ENCODE measurements at places on chromosomes 7 and 10. TPM values are rescaled to one million over a fixed set of nuclear protein-coding genes. Genes with fewer than 3 reads are reported as not detected.

DNA sequence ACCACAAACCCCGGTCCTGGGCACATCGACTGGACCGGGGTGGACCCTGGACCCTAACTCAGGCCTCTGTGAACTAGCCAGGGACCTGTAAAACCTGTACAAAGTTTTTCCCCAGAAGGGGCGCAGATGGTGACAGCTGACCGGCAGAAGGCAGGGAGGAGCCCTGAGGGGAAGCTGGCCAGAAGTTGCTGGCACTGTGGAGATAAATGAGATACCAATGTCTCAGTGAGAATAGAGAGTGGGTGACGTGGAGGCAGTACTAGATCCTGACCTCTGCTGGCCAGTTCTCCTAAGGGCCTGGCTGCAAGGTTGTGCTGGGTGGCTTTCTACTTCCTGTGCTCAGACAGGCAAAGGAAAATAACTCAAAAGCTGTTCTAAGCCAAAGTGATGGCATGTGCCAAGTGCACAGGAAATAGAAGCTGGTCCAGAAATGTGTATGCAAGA lies 10.6 kb upstream of the TSPAN14 start:
- no peak for DNase-seq

- DNase-seq, result no peak
Measured at GRCh38 chr7:45196374-45196773, 38.8 kb downstream of the RAMP3 start.

DNA sequence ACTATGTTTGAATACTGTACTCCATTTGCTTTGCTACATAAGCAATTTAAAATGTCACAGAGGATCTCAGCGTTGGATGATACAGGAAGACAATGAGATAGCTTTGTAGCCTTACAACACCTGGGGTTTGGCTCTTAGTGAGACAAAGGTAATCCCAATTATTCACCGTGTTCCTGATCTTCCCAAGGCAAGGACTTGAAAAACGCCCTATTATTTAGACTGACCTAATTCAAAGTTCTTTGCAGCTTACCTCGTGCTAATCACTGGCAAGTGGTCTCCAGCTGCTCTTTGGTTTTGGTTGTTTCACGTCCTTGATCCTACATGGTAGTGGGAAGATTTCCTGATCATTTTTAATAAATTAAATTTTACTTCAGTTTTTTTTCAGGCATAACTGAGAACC lies 23.0 kb upstream of the C7orf33 start:
- DNase-seq, result no peak

DNA sequence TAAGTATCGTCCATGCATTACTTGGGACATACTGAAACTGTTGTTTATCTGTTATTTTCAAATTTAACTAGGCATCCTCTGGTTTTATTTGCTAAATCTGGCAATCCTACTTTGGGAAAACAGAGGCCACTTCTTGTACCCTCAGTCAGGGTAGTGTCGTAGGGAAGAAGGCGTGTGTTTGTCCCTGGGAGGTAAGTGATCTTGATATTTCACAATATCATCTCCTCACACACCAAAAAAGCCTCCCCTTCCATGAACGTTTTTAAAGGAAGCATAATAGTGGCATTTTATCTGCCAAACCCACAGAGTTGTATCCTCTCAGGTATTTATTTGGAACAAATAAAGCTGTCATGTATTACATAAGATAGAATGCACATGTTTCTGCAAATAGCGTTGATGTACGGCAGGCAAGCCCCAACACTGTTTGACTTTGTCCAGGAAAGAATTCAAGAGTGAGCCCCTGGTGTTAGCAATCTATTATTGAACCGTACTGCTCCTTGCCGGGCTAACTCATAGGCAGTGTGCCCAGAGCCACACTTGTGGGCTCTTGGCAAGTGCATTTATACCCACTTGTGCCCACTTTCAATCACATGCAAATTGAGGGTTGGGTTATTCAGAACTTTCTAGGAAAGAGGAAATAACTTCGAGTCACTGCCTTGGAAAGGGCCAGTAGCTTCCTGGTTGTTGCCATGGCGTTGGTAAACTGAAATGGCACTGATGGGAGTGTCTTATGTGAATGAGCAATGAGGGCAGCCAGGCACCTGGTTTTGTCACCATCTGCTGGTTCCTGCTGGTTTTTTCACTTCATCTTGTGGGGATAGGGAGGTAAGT lies 266.0 kb downstream of the USP6NL start:
- no peak for DNase-seq

DNA sequence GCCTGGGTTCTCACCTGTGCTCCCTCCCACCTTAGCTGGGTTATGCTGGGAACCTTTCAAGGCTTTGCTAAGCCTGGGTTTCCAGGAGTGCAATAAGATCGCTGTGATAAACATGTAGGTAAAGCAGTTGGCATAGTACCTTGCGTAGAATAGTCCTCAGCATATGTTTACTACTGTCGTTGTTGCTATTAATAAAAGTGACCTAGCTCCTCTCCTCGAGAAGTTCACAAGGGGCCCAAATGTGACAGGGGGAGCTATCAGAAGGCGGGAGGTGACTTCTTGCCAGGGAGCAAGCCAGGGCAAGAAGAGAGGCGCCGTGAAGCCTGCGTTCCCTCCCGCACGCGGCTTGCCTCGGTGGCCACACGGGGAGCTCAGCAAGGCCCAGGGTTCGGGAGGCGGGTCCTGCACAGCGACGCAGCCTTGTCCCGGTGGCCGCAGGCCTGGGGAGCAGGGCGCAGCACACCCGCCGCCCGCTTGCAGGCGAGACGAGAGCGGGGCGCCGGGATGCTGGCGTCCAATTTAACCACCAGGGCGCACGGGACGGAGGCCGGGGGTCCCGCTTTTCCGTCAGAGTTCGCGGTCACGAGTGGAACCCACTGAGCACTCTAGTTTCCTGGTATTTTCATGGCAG lies 106.2 kb downstream of the SNX10 start:
- peak; percentile 79 for DNase-seq

- no peak for DNase-seq
Measured at GRCh38 chr7:98990356-98990755, 112.0 kb downstream of the TRRAP start.

DNA sequence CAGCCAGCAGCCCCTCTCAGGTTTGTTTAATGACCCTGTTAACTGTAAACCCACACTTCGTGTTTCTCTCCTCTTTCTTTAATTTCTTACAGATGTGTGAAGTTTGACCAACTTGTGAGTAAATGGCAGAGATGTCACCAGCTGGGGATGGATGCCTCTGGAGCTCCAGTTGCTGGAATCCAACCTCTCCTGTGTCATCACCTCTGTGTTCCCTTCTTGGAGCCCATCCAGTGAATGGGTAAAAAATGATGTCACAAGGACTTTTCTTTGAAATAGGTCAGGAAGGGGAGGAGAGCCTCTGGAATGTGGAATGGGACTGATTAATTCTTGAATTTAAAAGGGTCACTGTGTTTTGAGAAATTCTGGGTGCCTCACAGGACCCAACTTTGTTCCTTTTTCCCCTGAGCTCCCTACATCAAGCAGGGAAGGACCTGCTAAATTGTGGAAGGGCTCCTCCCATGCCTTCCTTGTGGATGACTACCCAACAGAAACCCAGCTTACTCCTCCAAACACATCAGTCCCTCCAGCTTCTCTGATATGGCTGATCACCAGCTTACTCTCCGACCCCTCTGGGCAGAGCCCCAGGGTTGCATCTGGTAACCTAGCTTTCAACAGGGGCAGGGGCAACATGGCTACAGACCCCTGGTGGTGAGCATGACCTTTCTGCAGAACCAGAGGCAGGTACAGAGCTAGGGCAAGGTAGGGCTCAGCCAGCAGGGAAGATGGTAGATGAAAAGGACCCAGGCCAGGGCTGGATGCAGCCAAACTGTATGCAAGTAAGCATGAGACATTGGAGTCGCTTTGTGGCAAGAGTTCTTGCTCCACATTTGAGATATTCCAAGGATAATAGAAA lies 67.5 kb downstream of the STRA8 start:
- DNase-seq, result no peak

DNA sequence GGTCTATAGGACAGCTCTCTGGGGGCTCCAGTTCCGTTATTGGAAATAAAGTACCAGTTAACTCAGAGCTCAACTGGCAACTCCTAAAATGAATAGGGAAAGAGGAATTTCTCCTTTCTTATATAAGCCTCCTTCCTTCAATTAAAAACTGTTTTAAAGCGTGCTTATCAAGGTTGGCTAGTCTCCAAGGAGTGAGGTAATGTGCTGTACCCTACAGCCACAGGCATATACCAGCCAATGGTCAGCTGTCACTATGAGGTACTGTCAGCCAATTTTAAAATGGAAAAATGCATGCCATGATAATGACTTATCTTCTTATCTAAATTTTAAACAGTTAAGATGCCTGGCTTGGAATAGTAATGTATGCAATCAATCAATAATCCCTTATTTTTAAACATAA lies 76.2 kb downstream of the PLCE1 start:
- no peak for DNase-seq

GRCh38 chr10:93579089-93579488 lies 12.6 kb downstream of the FFAR4 start:
- no peak for DNase-seq

DNA sequence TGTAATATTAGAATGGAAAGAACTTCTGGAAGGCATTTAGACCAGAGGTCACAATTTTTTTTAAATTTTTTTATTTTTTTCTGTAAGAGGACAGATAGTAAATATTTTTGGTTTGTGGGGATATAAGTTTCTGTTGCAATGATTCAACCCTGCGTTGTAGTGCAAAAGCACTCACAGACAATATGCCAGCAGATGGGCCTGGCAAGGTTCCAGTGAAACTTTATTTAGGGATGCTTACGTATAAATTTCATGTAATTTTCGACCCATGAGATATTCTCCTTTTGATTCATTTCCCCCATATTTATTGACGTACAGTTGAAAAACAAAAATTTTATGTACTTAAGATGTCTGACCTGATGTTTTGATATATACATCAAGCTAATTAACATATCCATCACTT lies 72.8 kb upstream of the NMT2 start:
- no peak for DNase-seq

DNA sequence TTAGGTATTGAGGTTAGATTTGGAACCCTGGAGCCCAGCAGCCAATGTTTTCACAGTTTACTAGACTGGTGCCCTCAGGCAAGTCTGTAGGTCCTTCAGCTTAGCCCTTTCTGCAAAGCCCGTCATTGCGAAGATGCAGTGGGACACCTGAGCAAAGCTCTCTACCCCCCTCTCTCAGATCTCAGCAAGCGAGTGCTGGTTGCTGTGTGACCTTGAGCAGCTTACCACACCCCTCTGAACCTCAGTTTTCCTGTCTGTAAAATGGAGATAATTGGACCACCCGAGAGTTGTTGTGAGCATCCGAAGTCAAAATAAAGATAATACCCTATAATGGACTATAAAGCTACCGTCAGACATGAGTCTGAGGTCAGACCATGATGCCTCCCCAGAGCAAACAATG lies 3.7 kb downstream of the NPC1L1 start:
- no peak for DNase-seq

GRCh38 chr7:108327353-108327752 lies 128.9 kb downstream of the NRCAM start:
- DNase-seq, result no peak

GRCh38 chr7:89223900-89224395 lies 428.4 kb upstream of the TEX47 start:
- DNase-seq, result no peak

- no peak for DNase-seq
Measured at GRCh38 chr10:69512901-69513300, 60.3 kb downstream of the NEUROG3 start.

DNA sequence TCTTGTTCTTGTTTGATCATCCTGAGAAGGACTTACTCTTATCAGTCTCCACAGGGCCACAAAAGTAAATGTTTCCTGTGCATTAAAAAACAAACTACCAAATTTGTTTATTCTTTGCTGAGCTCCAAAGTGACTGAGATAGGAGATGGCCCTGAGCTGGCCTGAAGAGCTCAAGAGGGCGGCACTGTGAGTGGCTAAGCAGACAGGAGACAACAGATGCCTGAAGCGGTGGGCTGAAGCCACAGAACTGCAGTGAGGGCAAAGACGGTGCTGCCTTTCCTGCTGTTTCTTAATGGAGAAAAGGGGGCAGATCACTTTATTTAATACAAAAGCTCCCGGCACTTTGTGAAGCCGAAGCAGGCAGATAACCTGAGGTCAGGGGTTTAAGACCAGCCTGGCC lies 379.6 kb downstream of the ARL4A start:
- no peak for DNase-seq

DNA sequence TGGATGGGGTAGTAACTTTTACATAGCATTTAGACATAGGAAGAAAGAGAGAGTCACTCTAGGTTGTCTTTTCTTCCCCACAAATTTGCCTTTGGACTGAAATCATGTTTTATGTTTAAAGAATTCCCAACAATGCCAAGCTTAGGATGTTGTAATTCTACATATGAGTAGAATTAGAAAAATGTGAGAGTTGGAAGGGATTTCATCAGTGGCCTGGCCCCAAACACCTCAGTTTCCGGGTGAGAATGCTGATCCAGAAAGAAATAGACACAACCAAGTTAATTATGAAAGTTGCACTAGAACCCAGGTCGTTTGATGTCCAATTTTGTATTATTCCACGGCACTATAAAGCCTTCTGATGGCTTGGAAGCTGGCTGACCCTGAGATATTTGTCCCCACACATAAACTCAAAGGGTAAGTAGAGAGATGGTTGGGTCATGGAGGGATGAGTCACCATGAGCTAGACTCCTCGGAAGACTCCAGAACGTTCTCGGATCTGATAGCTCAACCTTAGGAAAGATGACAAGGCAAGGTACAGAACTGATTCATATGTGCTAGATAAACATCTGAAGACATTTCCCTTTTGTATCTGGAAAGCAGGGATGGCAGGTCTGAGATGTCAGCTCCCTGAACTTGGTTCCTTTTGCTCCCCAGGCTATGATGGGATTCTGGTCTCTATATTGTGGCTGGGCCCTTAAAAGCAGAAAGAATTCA lies 48.8 kb upstream of the SLC35B4 start:
- DNase-seq, result no peak

- no peak for DNase-seq
Measured at GRCh38 chr7:18900803-18901202, 216.6 kb downstream of the TWIST1 start.

GRCh38 chr7:73894733-73895551 lies 34.0 kb downstream of the TMEM270 start:
- DNase-seq, result no peak

GRCh38 chr7:50542132-50542531 lies 23.1 kb downstream of the DDC start:
- DNase-seq, result no peak

- DNase-seq, result no peak
Measured at GRCh38 chr7:55565681-55566080, 6.6 kb downstream of the VOPP1 start.

DNA sequence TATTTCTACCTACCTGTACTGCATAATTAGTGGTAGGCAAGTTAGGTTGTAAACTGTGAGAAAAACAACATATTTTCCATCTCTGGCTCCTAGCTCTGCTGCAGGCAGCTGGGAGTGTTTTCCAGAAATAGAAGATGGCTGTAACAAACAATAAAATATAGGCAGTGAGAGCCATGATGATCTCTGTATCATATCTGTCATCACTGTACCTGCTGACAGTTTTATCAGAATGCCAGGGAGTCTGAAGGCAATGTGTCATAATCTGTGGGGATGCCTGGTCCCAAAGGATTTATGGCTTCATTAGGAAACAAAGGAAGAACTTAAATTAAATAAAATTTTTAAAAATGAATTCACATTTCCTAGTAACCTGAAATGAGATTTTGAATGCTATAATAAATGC lies 160.9 kb upstream of the SMIM30 start:
- no peak for DNase-seq

HSPA14 gene
- 19.0 TPM for polyA plus RNA-seq

TRDMT1 gene
- polyA plus RNA-seq, result 13.0 TPM

NCF1 gene
- polyA plus RNA-seq, result 2.7 TPM

EPHB6 gene
- 28.3 TPM for polyA plus RNA-seq

ZNF775 gene
- 5.9 TPM for polyA plus RNA-seq

INA gene
- polyA plus RNA-seq, result 0.45 TPM

TCERG1L gene
- polyA plus RNA-seq, result 0.68 TPM

GATA3 gene
- 3.1 TPM for polyA plus RNA-seq

C10orf90 gene
- polyA plus RNA-seq, result 16.3 TPM

KNDC1 gene
- 4.5 TPM for polyA plus RNA-seq
